ENCODE measurements at places on chromosomes 4 and X.

DNA sequence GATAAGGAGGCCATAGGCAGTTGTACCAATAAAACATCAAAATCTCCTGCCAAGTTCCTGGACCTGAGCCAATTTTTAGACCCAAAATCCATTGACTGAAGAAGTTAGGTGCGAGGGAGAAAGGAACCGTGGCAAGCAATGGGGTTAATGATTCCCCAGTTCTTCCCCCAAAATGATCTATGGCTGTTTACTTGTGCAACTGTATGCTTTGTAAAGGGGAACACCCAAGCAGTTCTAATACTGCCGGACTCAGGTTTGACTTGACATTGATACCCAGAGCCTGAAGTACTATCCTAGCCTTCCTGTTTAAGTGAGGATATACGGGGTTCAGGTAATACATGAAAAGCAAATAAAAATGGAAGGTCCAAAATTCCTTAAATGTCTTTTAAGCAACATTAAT lies 6.7 kb upstream of the EIF4E start:
- no peak for DNase-seq

GRCh38 chr4:73433140-73433539 lies 2.9 kb upstream of the AFP start:
- no peak for DNase-seq

- no peak for DNase-seq
These were observed 170.6 kb upstream of the SCML1 start for GRCh38 chrX:17566740-17567139.

DNA sequence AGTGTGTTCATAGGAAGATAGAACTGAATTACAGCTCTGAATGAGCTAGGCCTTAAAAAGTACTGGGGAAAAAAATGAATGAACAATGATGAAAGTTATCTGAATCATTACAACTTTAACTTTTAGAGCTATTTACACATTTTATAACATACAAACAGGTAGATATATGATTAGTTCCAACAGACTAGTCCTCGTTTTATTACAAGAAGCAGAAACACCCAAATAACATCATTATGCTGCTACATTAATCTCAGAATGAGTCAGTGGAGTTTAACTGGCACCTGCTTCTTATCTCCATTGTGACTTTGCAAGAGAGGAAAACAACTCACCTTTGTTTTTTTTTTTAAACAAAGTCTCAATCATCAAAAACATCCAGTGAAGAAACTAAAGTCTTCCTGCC lies 15.2 kb downstream of the ATP8A1 start:
- no peak for DNase-seq

GRCh38 chr4:143726714-143727113 lies 26.2 kb upstream of the FREM3 start:
- DNase-seq = no peak

- no peak for DNase-seq
These were observed 32.3 kb downstream of the ADGRA3 start for GRCh38 chr4:22483551-22483981.
